Stimulated activated CD8-positive, alpha-beta memory T cell treated with anti-CD3 and anti-CD28 coated beads, Interleukin-4, amount 100 ng/mL, for 4 hours (primary cell): ENCODE measurements at places on chromosomes 5 and 9.

DNA sequence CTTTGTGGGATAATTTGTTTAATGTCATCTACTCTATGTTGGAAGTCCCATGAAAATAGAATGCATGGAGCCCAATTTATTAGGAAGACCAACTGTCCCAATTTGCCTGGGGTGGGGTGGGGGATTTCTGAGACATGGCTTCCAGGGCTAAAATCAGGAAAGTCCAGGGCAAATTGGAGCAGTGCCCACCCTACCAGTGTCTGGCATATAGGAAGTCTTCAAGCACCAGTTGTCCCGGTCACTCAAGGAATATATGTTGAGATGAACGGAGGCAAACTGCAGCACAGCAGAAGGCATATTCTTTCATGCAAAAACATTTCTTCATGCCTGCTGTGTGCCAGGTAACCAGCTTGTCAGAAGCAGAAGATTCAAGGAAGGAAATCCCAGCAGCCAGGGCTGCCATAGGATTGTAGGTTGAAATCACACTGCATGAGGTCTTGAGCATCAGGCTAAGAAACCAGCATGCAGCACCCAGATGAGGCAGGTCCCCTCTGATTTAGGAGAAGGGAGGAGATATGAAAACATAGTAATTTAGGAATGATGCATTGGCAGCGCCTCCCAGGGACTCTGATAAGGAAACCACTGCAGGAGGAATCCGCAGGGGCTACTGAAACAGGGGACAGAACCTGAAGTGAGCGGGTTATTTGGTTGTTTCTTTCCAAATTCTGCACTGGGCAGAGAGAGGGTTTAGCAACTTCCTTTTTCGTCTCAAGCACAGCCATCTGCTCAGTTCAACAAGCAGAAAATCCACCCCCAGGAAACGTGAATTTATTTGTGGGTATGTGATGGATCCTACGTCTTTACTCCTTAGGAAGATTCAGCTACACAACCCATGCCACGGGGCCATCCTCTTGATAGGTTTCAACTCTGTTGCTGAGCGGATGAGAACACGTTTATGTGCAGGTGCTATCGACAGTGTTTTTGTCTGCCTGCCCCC, 112.6 kb upstream of the CPEB4 start:
- DNase-seq: no peak

- no peak for DNase-seq
Observed at GRCh38 chr5:177496727-177497291, 595 bp downstream of the PDLIM7 start.

DNA sequence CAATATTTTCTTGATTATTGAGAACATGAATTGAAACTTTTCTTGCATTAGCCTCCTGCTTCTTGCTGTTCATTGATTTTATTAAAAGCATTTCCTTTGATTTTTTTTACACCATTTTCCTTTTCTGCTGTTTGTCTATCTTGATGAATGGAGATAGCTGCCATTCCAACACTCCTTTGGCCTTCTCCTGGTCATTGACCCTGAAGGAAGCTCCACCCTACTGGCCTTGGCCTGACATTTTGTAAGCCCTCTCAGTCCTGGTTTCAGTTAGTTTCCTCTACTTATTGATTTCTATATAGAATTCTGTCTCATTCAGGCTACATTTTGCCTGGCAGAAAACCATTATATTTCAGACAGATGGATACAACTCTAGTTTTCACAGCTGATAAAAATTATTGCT, 115.1 kb upstream of the DMRTA1 start:
- no peak for DNase-seq

DNA sequence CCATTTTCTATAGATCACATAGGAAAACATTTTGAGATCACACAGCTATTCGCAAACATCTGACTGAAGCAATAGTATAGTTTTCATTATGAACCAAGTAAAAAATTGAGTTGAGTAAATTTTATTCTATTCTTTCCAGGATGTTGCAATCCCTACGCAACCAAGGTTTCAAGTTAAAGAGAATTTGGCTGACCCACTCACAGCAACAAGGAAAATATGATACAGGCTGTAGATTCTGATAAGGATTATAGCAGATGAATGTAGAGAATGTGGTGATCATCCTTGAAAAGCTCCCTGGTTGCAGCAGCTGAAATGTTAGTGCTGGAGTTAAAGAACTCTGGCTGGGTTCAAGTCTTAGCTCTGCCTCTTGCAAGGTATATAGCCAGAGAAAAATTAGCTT, 4.7 kb downstream of the ABCA1 start:
- DNase-seq: no peak

DNA sequence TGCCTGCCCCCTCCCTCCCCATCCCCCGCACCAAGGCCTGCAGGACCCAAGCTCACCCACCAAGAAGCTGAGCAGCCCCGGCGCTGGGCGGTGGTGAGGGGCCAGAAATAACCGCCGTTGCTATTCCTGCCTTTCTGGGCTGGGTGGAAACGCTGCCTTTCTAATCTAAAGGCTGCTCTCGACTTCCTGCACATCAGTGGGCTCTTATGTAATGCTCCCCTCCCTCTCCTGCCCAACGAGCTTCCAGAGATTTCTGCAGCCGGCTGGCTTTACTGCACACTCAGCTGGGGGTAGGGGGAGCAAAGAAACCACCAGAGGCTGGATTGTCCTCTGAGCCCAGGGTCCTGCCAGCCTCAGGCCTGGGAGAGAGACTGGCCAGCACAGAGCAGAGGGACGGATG, 6.9 kb upstream of the EGR1 start:
- DNase-seq: no peak

GRCh38 chr5:177128551-177128981, 5.0 kb upstream of the NSD1 start:
- no peak for DNase-seq

DNA sequence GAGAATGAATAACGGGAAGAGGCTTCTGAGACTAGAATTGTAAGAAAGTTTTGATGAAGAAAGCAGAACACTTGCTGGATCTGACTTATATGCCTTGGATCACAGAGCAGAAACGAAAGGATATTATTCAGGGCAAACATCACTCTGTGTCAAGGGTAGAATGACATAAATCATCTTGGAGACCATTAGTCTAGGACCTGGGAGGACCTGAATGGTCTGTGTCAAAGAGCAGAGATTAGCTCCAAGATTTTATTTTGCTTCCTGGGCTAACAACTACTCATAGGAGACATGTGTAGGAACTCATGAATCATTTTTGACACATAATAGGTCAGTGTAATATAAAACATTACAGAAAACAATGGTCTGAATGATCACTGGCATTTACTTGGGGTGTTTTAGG, 417.9 kb downstream of the SLCO4C1 start:
- no peak for DNase-seq

- no peak for DNase-seq
Observed at GRCh38 chr9:137194909-137195308, 5.6 kb downstream of the TPRN start.

DNA sequence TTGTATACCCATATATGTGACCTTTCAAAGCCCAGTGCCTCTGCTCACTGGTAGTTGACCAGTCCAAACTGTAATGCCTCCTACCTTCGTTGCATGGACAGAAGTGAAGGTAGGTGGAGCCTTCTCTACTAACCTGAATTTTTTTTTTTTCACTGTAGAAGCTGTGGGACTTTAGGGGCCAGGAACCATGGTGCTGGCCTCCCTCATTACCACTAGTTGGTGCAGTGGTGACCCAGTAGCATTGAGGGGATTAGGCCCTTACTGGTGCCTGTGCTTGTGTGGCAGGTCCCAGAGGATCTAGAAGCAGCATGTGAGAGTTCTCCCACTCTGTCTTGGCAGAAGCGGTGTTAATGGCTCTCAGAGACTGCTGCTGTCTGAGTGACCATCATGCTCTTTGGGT, 2.3 kb downstream of the RALGPS1 start:
- DNase-seq: no peak

DNA sequence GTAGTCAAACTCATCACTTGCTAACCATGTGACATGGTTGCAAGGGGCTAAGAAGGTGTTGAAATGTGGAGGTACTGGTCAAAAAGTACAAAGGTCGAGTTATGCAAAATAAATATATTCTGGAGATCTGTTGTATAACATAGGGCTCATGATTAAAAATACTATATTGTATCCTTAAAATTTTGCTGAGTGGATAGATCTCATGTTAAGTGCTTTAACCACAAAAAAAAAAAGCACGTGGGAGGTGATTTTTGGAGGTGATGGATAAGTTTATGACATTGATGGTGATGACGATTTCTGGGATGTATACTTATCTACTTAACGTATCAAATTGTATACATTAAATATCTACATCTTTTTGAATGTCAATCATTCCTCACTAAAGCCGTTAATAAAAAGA, 96.2 kb upstream of the PAPPA start:
- DNase-seq: no peak

GRCh38 chr5:163385271-163385670, 52.1 kb upstream of the CCNG1 start:
- no peak for DNase-seq

GRCh38 chr5:36569491-36569890, 36.9 kb upstream of the SLC1A3 start:
- DNase-seq: no peak

GRCh38 chr5:57862942-57863341, 380.3 kb upstream of the ACTBL2 start:
- DNase-seq: no peak

- no peak for DNase-seq
Observed at GRCh38 chr5:179126506-179126991, 66.4 kb downstream of the ZNF354C start.

GRCh38 chr5:154179846-154180710, 10.5 kb upstream of the GALNT10 start:
- DNase-seq: no peak

- no peak for DNase-seq
Observed at GRCh38 chr9:71249729-71250317, 128.4 kb upstream of the TRPM3 start.

DNA sequence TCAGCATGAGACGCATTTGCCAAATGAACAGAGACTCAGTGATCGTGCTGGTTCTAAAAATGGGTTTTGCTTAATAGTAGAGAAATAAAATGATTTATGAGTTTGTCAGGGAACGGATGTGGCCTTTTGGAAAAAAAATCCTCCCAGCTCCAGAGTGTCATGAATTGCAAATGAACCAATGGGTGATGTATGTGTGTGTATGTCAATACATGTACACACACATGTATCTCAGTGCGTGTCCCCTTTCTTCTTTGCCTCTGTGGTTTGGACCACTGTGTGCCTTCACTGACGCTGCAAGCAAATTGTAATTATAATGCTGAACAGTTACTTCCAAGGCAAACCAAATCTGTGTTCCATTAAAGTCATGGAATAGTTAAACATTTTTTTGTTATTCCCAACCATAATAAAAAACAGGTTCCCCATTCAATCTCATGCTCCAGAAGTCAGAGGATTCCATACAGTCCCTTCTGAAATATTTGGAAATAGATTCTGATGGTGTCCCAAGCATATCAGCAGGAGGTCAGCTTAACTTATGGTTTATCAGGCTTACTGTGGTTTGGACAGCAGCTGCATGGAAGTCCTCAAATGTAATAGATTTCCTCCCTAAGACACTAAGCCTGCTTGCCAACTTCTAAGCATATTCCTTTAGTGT, 630.5 kb downstream of the ACTL7B start:
- DNase-seq: no peak

GRCh38 chr5:62041156-62041756, 264.8 kb upstream of the KIF2A start:
- DNase-seq: no peak

GRCh38 chr5:53337827-53338226, 142.6 kb upstream of the FST start:
- DNase-seq: no peak

DNA sequence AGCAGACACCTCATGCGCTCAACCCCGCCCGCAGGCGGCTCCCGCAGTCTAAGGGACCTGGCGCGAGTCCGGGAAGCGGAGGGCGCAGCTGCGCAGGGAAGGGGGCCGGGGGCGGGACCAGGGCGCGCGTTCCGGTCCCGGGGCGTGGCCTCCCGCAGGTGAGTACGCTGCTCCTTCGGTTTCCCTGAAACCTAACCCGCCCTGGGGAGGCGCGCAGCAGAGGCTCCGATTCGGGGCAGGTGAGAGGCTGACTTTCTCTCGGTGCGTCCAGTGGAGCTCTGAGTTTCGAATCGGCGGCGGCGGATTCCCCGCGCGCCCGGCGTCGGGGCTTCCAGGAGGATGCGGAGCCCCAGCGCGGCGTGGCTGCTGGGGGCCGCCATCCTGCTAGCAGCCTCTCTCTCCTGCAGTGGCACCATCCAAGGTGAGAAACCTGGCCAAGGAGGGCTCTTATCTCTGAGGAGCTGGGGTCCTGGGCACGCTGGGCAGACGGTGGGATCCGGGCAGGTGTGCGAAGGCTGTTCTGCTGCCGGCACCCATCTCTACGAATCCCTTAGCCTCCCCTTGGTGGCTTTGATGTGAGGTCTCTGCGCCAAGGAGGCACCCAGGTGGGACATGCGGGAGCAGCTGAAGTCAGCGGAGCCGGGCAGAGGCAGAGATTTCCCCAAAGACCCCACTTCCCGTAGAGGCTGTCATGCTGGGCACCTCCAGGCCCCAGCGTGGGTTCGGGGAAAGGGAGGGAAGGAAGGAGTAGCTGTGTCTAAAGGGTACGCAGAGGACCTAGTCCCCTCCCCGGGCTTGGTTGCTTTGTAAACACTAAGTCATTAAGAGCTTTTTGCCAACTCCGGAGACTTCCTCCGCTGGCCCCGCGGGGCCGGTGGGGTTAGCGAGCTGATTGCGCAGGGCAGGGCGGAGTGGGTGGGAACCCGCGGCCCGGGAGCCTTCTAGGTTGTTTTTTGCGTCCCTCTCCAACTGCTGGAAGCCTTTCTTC, at the start of gene F2RL1:
Gene F2RL1 (plus strand): TSS at position 187 of the 988 bp plus-strand sequence. CDS start 153 bp downstream, at position 340.
- DNase-seq: peak; percentile 7

- DNase-seq: no peak
Observed at GRCh38 chr5:135076051-135076491, 42.0 kb upstream of the PITX1 start.

GRCh38 chr9:137761032-137761431, 116.5 kb upstream of the CACNA1B start:
- DNase-seq: no peak

DNA sequence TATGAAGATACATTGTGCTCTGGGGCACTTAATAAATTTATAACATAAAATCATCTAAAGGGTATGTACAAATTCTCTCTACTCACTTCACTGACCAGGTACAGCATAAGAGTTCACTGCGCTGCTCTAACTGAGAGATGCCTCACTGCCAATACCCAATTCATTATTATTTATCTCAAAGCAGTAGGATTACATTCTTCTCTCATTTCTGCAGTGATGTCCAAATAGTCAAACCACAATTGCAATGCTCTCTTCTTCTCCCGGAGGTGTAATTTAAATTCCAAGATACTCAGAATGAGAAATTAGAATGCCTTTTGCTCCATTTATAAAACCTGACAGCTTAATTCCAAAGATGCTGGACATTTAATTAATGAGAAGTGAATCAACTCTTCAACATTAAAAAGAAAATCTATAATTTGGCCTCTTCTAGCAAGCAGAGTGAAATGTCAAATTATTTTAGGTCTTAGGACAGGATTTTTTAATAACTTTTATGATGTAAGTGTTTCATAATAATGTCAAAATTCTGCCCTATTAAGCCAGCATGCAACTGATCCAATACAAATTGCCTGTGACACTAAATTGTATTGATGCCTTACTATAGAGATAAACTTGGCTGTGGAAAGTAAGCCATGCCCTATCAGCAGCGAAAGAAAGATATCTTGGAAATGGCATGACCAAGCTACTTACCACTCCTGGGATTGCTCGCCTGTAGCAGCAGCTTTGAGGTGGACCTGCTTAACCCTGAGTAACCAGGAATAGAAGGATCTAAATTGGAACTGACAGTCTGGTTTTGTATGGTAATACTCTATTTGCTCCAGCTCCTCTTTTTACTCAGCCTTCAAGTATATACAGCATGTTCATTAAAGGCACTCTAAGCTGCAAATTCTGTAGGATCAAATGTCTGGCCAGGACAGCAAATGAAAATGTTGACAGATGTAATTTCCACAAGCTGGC, 374.2 kb upstream of the TYRP1 start:
- no peak for DNase-seq

- DNase-seq: no peak
Observed at GRCh38 chr5:107874795-107875194, 204.1 kb upstream of the EFNA5 start.
